ENCODE measurements at places on chromosomes 6 and 20.

GRCh38 chr6:121984956-121985355 lies 414.5 kb upstream of the HSF2 start:
- DNase-seq, result no peak

DNA sequence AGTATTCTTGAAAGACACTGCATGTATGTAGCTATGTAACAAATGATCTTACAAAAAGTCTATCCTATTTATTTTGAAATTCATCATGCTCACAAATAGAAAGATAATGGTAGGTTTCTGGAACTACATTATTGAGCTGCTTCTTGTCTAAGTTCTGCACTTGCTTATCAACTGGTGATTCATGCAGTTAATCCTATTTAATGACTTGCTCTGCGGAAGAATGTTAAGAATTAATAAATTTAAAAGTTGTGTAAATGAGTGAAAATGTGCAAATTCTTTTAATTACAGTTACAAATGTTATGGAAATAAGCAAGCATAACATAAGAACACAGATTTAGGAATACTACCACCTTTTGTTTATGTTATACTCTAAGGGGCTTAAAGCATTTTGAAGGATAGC lies 67.1 kb upstream of the MCM9 start:
- no peak for DNase-seq

DNA sequence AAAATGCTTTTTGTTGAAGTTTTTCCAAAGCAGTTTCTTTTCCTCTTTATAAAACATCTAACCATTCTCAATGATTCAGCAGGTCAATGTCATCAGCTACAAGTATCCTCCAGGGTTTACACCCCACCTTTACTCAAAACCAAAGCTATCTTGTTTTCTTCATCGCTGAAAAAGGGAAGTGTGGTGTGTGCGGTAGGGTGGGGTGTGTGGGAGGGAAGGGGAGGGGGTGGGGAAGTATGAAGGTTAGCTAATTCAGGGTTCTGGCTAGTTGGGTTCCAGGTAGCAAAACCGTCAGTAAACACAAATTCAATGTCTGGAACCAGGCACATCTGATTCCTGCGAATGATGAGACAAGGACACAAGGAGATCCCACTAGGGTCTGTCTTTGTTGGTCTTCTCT lies 189.6 kb downstream of the GJA10 start:
- DNase-seq, result no peak

- no peak for DNase-seq
Measured at GRCh38 chr6:44304282-44305199, 8.6 kb downstream of the AARS2 start.

- DNase-seq, result peak; percentile 32
Measured at GRCh38 chr20:60138256-60139220, 180.3 kb downstream of the CDH26 start.

- no peak for DNase-seq
Measured at GRCh38 chr20:13953227-13953626, 37.2 kb downstream of the SEL1L2 start.

GRCh38 chr6:54238396-54238795 lies 69.8 kb upstream of the TINAG start:
- peak; percentile 36 for DNase-seq

GRCh38 chr6:142887517-142887916 lies 57.5 kb downstream of the HIVEP2 start:
- no peak for DNase-seq

GRCh38 chr6:14231501-14232280 lies 114.1 kb downstream of the CD83 start:
- DNase-seq, result no peak

- DNase-seq, result no peak
Measured at GRCh38 chr20:47481330-47482216, 20.1 kb upstream of the NCOA3 start.

GRCh38 chr6:113595911-113596376 lies 261.2 kb upstream of the MARCKS start:
- DNase-seq, result no peak

GRCh38 chr20:24977336-24977735 lies 15.2 kb downstream of the APMAP start:
- DNase-seq, result no peak

GRCh38 chr6:130560231-130560630 lies 194.4 kb downstream of the TMEM200A start:
- DNase-seq, result no peak

- DNase-seq, result no peak
Measured at GRCh38 chr20:39049148-39049547, 87.0 kb downstream of the DHX35 start.

DNA sequence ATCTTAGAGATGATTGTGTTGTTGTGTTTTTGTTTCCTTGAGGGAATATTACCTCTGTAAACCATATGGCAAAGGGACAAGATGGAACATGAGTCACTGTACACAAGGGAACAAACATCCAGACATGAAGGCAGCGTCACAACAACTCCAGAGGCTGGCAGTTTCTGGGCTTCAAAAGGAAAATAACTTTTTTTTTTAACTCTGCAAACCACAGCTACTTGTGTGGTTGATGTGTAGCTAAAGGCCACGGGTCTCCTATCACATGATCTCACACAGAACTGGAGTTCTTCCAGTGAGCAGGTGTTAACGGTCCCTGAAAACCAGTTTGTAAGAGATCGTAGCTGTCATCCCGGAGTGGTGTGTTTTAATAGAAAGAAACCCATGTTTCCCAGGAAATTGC lies 33.2 kb upstream of the HBS1L start:
- DNase-seq, result no peak

- DNase-seq, result no peak
Measured at GRCh38 chr6:8066108-8066507, 1.9 kb upstream of the BLOC1S5 start.

GRCh38 chr20:38115205-38115604 lies 49.9 kb downstream of the TGM2 start:
- no peak for DNase-seq

- no peak for DNase-seq
Measured at GRCh38 chr6:35177157-35177556, 36.0 kb upstream of the TCP11 start.

DNA sequence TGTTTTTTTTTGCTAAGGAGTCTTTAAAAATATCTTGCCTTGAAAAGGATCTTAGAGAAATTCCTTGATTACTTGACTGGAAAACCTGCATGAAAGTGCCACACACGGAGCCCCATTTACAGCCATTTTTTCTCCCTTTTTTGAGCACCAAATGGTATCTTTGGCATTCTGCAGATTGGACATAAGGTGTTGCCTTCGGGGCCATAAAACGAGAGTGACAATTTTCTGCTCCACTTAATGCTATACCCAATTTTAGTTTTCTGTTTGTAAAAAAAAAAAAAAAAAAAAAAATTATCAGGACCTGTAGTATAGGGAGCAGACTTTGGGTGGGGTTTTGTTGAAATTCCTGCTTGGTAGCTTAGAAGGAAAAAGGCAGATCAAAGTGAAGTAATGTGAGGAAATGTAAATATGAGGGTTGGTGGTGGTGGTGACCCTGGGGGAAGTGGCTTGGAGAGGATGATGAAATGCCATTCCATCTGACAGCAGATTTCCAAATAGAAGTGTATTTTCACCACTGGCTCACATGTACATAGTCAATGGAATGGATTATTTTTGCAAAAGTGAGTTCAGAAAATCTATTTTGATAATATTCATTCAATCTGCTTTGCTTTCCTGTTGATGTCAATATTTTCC lies 212.1 kb upstream of the SOX4 start:
- DNase-seq, result no peak

DNA sequence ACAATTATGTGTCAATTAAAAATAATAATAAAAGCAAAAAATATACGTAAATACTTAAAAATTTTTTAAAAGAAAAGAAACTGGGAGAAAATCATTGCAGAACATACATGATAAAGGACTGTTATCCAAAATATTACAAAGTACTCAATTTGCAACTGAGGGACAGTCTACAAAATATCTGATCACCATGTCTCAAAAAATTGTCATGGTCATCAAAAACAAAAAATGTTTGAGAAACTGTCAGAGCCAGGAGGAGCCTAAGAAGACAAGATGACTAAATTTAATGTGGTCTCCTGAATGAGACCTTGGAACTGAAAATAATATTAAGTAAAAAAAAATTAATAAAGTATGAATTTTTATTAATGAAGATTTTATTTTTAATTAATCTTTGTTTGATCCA lies 43.5 kb downstream of the DTNBP1 start:
- no peak for DNase-seq

- DNase-seq, result no peak
Measured at GRCh38 chr6:149261364-149262040, 56.0 kb upstream of the TAB2 start.

DNA sequence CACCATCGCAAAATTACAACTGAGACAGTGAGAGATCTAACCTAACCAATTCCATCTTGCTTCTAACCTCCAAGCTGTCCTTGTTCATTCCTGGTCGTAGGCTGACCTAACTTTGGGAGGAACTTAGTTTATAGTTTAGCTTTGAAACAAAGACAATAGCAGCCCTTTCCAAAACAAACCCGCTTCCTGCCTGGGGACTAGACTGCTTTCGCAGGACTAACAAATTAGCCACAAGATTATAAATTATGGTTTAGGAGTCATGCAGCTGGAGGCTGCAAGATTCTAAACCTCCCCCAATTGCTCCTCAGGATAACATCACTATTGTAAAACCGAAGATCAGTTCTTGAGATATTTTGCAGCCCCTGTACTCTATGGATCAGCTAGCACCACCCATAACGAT lies 63.2 kb downstream of the TRIM27 start:
- DNase-seq, result no peak

DNA sequence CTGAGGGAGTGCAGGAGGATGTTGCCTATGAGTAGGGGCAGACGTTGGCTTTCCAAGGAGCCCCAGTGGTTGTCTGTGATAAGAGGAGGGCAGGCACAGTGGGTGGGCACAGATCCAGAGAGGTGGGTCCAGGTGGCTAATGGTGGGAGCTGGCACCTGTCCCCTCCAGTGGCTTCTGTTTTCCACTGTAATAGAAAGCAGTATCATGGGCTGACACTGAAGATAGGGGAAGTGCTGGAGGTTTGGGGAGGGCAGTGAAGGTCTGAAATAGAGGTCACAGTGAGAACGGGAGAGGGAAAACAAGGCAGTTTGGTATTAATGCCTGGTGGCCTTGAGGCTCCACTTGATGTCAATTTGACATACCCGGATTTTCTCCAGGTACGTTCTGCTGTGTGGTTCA lies 10.5 kb upstream of the TXNDC5 start:
- DNase-seq, result no peak

- no peak for DNase-seq
Measured at GRCh38 chr6:79676785-79677736, 45.9 kb downstream of the SH3BGRL2 start.

GRCh38 chr20:64036346-64037198 lies 590 bp downstream of the C20orf204 start:
- no peak for DNase-seq

DNA sequence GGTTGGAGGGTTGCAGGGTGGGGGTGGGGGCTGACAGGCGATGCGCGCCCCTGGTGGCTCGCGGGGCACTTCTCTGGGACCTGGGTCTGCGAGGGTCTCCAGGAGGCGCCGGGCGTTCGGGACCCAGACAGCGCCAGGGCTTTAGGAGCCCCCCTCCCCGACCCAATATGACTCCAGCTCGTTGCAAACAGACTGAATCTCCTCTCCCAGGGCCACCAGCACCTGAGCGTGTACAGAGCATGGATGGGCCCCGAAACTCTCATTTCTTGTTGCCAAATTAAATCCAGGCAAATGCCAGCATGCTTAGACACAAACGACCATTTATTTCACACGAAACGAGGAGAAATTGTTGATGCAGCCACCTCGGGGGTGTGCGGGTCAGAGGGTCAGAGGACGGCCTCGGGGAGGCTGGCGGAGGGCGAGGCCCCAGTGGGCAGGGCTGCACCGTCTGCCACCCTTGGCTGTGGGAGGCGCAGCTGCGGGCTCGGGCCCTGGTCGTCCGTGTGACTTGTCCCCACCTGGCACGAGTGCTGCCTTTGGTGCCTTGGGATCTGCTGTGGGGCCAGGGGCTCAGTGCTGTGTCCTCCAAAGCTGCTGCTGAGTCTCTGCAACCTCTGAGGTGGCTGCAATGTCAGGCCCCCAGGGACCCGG lies 20.9 kb upstream of the GATA5 start:
- no peak for DNase-seq

GRCh38 chr6:26206868-26207801 lies 119.9 kb downstream of the HFE start:
- DNase-seq, result no peak

DNA sequence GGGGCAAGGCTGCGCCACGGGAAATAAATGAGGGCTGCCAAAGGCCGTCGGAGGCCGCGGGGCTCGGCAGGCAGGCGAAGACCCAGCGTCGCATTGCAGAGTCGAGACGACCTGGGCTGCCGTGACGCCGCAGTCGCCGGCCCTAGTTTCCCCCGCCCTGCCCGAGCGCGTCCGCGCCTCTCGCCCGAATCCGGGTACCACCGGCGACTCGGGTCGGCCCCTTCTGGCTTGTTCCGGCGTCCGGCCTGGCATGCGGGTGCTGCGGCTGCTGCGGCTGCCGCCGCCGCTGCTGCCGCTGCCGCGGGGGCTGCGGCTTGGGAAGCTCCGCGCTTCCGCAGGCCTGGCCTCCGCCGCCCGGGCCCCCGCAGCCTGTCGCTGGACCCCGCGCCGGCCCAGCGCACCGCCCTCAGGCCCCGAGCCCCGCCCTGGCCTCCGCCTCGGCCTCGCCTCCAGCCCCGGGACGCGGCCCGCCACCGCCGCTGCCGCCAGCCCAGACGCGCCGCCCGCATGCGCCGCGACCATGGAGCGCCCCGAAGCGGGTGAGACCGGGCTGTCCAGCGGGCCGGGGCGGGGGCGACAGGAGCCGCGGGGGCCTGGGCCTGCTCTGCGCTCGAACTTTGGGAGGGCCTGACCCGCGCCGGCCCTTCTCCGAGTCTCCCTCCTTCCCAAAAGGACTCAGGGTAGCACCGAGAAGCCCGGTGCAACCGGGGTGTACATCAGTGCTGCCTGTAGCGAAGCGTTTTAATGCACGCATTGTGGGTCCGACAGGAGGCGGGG lies at the start of gene AKAP7:
TSS of gene AKAP7 (plus strand) at position 224 of the 777 bp plus-strand sequence. CDS start at position 521, 297 bp downstream.
- peak; percentile 20 for DNase-seq

GRCh38 chr6:21808551-21809242 lies 215.1 kb downstream of the SOX4 start:
- peak; percentile 23 for DNase-seq

DNA sequence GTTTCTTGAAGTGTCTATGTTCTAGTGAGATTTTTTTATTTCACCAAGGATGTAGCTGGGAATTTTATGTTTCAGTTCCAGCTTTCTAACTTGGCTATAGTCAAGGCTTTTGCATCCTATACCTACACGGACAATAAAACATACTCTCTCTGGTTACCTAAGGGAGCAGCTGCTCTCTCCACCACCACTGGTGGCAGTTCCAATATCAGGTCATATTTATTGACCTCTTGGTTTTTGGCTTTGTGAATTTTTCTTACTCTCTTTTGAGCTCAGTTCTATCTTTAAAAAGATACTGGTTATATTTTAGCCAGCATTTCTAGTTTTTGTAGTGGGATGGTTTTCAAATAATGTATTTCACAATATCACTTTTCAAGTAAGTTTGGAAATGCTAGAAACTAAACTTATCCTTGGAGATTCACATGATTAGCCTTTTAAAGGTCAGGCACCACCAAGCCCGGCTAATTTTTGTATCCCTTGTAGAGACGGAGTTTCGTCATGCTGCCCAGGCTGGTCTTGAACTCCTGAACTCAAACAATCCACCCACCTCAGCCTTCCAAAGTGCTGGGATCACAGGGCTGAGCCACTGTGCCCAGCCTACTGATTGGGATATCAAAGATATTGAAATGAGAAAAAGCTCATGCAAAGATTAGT lies 34.7 kb upstream of the HAO1 start:
- DNase-seq, result no peak

All from smooth muscle cell of the brain vasculature (primary cell).